Amygdala (tissue), 56 donors: ENCODE measurements at places on chromosomes 12 and 14.
A peak's percentile ranks its signal among the peaks of the same experiment; 100 is the strongest.

GRCh38 chr14:88004506-88005036 lies 364 bp upstream of the GPR65 start:
- no peak for DNase-seq

DNA sequence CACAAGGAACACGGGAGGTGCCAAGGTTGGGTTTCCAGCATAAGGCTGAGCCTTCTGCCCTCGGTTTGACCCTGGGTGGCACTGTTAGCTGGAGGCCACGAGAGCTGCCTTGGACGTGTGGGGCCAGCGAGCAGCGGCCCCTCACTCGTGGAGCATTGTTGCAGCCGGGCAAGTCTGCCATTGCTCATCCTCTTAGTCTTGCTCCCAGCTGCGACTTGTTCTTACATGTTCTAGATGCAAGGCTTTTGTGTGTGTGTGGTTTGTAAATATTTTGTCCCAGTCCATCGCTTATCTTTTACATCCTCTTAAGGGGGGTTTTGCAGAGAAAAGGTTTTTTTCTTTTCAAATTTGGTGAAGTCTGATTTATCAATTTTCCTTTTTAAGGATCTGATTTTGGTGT lies 21.1 kb upstream of the C1S start:
- no peak for DNase-seq

DNA sequence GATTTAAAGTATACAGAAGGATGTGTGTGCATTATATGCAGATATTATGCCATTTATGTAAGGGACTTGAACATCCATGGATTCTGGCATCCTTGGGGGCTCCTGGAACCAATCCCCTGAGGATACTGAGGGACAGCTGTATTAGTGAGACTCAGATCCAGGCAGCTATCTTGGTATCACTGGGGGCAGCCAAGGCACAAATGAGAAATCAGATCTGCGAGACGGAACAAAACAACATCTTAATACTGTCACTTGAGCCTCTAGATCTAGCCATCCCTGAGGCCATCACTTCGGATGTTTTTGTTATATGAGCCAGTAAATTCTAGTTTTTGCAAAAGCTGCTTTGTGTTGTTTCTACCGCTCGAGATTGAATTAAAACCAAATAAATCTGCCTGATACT lies 175.1 kb upstream of the SFSWAP start:
- DNase-seq, result no peak

DNA sequence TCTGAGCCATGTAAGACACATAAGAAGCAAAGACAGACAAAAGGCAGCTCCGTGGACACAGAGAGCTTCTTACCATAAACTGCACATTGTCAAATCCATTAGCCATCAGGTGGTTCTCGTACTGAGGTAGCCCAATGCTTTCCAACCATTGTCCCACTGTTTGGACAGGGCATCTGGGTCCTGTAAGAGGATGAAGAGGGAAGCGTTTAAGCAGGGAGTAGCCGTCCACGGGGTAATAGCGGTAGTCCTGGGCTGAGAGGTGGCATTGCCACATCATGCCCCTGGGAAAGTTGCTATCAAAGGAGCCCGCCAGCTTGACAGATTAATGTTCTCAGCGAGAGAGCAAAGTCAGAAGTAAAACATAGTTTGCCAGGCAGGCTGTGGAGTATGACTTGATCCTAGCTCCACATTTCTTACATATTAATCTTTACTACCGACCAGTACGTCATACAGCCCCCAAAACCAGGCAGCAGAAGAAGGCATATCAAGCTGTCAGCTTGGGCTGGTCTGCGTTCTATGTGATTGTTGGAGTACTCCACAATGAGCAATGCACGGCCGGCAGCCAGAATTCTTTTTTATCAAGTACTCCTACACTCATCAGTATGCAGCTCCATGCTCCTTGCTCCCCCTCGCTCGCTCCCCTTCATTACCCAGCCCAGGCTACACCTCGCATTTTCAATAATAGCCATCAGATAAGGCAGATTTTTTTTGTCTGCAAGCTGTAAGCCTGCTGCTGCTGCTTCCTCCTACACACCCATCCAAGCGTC lies 493.2 kb upstream of the GARIN6 start:
- DNase-seq, result peak; percentile 12

DNA sequence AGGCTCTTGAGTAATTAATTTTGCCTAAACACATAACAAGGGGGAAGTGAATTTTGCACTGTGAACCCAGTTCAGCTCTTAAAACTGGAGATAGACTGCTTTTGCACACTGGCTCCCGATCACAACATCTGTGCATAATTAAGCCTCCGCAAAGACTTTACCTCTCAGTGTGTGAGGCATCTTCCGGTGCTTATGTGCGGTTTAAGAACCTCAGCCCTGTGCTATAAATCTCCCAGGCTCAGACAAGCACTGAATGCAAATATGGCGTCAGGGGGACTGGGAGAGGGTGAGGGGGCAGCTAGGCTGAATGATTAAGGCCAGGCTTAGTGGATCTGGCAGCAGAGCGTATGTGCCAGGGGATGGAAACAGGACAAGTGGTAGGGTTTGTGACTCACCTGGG lies 103.3 kb downstream of the ADCK1 start:
- no peak for DNase-seq

GRCh38 chr12:5138256-5138655 lies 94.6 kb downstream of the KCNA5 start:
- DNase-seq, result no peak

- DNase-seq, result no peak
Observed at GRCh38 chr14:69154779-69155178, 1.9 kb upstream of the DCAF5 start.

DNA sequence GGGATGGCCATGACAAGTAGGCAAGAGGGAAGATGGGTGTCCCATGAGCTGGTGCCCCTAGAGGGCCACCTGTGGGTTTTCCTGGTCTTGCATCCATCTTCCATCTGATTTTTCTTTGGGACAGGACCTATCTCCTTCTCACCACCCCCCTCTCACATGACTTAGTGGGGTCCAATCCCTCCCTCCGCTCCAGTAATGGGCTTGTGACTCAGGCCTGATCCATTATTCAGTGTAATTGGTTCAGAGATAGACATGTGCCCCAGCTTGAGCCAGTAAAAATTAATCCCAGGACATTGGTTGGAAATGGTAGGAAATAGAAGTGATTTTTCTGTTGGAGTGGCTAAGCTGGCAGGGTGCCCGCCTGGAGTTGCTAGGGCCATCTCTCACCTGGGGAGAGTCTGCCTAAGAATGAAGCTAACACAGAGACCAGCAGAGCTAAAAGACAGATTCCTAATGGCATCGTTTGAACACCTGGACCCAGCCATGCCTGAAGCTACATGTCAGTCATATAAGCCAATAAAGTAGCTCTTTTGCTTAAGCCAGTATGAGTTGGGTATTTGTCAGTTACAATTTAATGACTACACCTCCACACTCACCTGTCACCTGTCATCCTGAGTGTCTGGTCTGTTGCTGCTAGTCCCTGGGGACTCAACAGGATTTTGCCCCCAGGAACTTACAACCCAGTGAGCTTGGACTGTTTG lies 14.7 kb downstream of the RASAL1 start:
- no peak for DNase-seq

DNA sequence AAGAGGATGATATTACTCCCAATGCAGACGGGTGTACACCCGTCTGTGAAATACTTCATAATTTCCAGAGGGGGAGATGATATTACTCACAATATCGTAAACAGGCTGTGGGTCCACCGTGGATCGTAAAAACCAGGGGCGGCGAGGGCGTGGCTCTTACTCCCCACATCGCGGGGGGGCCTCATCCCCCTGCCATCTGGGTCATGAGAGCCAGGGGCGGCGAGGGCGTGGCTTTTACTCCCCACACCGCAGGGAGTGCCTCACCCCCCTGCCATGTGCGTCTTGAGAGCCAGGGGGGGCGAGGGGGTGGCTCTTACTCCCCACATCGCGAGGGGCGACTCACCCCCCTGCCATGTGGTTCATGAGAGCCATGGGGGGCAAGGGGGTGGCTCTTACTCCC lies 86.2 kb upstream of the GNG2 start:
- DNase-seq, result no peak

DNA sequence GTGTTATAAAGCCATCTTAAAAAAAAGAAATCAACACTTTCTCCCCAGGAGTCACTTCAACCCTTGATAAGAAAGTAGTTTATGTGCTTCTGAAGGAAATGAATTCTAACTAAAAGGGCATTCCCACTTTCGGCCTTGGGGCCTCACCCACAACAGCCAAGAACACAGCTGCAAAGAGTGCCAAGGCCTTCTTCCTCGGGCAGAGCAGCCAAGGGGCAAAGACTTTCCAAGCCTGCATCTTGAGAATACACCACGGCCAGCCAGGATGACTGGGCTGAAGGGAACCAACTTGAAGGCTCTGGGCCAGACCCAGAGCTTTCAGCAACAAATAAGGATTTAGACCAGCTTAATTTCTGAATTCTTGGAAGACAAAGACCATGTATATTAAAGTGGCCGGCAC lies 60.4 kb upstream of the FOXN3 start:
- peak; percentile 6 for DNase-seq

GRCh38 chr12:15777355-15778012 lies 11.7 kb downstream of the EPS8 start:
- no peak for DNase-seq

GRCh38 chr12:124143726-124144125 lies 151.2 kb upstream of the RFLNA start:
- DNase-seq, result no peak

DNA sequence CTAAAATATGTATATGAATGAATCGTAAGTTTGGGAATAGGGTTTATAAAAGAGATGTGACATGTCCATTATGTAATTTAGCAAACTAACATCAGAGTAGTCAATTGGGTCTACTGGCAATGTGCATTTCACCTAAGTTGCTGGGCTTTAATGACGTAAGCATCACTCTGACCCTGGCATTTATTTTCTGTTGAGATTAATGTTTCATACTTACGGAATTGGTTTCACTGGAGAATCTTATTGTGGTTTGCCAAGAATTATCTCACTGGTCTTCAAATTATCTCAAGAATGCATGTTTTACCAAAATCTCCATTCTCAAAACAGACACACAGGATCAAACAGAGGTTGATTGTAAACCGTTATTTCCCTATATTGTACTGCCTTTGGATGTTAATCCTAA lies 437.1 kb downstream of the NPAS3 start:
- DNase-seq, result no peak

- DNase-seq, result no peak
Observed at GRCh38 chr12:100643246-100643645, 69.8 kb downstream of the GAS2L3 start.

DNA sequence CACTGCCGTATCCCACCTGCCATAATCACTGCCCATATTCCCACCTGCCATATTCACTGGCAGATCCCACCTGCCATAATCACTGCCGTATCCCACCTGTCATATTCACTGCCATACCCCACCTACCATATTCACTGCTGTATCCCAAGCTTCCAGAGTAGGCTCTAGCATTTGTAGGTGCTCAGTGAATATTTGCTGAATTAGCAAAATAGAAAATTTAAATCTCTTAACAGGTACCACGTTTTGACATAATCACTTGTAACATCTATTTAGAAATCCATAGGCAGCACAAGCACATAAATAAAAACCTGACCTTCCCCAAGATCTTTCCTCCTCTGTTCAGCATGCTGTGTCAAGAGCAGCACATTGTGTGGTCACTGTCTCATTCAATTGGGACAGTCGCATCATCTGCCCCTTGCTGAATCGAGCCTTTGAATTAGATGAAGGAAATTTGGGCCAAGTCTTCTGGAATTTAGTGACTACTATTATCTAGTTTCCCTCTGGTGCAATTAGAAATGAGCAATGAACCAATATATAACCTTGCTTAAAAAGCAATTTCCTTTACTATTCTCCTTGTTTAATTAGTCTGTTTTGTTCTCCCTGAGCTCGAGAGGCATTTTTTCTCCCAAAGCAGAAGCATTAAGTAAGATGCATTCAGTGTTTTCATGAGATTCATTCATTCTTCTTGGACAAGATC lies 144.9 kb upstream of the FGD4 start:
- no peak for DNase-seq

DNA sequence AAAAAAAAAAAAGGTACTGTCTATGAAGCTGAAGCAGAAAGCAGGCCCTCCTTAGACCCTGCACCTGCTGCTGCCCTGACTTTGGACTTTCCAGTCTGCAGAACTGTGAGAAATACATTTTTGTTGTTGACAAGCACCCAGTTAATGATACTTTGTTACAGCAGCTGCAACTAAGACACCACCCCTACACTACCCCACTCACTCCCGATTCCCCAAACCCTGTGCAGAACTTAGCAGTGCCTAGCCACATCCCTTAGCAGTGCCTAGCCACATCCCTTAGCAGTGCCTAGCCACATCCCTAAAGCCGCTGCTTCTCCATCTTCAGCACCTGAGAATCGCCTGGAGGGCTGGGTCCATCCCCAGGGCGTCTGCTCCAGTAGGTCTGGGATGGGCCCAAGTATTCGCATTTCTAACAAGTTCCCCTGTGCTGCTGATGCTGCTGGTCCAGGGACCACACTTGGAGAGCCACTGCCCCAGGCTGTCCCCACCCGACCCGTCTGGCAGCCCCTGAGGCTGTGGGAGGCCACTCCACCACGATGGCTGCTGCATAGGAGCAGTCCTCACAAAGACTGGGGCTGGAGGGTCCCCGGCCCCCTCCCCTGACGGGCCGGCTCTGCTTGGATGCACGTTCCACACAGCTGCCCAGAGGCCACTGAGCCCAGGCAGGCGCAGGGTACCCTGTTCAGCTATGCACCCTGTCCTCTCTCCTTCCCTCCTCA lies 10.8 kb upstream of the PPP1R13B start:
- no peak for DNase-seq

- no peak for DNase-seq
Observed at GRCh38 chr12:3442397-3442796, 48.6 kb upstream of the PRMT8 start.

DNA sequence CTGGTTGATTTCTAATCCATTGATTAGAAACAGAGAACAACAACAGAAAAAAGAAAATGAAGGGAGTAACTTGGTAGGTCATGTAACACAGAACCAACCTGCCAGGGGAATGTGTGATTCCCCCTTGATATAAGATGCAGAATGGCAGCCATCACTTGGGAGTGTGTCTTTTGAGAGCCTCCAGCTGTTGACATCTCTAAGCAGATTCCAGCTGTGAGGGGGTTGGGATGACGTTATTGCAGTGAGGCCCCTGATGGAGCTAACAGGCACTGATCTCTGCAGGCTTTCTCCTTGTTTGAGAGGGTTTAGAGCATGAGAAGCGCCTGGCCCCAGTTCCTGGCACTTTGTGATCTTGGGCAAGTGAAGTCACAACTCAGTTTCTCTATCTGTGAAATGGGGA lies 124.9 kb downstream of the PELI2 start:
- no peak for DNase-seq

GRCh38 chr14:91406982-91407381 lies 10.6 kb downstream of the CCDC88C start:
- DNase-seq, result no peak
